HuH-7 (cell line): ENCODE measurements at places on chromosomes 12 and 14.

GRCh38 chr12:91902860-91903683, 242.6 kb downstream of the BTG1 start:
- DNase-seq, result no peak

DNA sequence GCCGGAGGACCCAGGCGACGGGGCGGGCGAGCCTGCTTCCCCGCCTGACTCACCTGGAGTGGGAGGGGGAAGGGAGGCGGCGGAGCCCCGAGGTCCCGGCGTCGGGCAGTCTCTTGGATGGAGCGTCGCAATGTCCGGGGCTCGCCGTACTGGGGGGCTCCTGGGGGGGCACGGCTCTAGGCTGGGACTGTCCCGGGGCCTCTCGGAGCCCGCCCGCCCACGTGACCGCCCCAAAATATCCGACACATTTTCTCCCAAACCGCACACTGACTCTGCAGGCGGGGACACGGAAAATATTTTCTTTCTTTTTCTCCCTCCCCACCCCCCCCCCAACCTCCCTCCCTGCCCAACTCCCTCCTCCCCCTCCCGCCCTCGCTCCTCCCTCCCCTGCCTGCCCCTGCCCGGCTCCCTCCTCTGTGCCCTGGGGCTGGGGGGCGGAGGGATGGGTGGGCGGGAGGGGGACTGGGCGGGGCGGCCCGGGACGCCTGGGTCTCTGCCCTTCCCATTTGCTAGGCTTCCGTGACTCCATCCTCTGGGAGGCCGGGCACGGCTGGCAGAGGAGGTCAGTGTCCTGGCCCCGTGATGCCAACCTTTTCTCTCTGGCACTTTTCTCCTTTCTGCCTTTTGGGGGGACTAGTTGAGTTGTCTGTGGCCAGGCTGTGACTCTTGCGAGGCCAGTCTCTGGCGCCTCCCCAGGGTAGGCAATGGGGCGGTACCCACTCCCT, at the start of gene RARG:
Gene RARG (minus strand): TSS at position 289 of the 725 bp plus-strand sequence. CDS start 4,664 bp downstream, outside the sequence.
- DNase-seq, result no peak

GRCh38 chr12:131333136-131333535, 377.8 kb upstream of the SFSWAP start:
- DNase-seq, result no peak

GRCh38 chr12:113186033-113186365, 478 bp downstream of the RITA1 start:
- no peak for DNase-seq

DNA sequence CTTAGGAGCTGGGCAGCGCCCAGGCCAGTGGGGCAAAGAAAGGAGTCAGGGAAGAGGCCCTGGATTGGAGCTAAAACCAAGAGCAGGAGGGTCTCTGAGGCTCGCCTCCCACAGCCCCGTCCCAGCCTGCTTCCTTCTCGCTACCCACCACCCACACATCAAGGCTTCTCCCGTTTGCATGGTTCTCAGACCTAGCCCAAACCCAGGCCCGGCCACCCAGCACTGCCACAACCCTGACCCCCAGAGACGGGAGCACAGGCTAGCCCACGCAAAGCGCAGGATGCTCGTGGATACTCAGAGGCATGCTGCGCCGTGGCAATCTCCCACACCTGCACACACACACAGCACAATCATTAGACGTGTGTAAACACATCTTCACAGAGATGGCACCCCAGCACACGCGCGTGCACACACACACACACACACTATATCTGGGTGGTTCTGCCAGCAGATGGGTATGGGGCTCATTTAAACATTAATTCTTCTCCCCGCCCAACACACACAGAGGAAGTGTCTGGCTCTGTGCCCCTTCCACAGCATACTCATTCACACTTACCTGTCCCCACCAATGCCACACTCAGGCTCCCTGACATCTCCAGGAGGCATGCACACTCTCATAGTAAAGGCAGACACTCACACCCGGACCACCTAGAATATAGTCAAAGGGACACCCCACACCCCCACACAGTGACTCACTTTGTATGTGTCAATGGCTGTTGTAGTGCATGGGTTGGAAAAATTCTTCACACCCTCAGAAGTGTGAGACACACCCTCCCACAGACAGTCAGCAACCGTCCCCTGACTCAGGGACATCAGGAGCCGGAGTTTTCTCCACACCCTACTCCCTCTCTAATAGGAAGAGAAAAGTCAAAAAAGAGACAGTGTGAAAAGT, 1.1 kb downstream of the CARMIL3 start:
- no peak for DNase-seq

- DNase-seq, result no peak
Observed at GRCh38 chr12:51669271-51669670, 78.2 kb downstream of the SCN8A start.

DNA sequence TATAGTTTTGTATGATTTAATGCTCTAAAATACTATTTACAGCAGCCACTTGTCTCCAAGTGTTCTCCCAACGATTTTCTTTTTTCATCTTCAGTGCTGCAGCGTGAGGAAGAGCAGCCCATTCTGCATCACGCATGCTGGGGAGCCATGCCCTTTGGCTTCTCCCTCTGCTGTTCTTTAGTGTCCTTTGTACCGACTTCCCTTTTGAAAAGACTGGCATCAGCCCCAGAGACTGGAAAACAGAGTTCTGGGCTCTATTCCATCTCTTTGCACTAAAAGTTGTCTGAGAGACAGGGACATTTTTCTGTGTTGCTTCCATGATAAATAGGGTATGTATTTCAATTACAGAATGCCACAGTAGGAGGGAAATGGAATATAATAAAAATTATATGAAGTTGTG, 105.1 kb downstream of the RERG start:
- DNase-seq, result no peak

DNA sequence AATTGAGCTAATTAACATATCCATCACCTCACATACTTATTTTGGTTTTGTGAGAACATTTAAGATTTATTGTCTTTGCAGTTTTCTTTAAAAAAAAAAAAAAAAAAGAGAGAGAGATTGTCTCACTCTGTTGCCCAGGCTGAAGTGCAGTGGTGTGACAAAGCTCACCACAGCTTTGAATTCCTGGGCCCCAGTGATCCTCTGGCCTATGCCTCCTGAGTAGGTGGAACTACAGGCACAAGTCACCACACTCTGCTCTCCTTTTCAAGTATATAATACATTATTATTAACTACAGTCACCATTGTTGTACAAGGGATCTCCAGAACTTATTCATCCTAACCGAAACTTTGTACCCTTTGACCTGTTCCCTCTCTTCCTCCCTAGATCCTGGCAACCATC, 64.0 kb downstream of the NUMB start:
- DNase-seq, result no peak

DNA sequence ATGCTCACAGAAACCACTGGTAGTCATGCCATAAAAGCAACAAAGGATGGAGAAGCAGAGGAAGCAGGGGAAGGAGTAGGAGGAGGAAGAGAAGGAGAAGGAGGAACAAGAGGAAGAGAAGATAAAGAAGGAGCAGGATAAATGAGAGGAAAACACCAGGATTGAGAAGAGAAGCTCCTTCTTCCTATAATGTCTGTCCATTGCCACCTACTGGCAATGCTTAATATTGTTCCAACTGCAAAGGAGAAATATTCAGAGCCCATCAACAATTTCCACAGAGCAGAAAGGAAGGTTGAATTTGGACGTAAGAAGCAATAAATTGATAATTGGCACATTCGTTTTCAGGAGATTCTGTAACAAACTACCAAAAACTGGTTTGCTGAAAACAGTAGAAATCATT, 898.4 kb downstream of the SLC16A7 start:
- DNase-seq, result peak; percentile 6

- DNase-seq, result no peak
Observed at GRCh38 chr12:32891526-32891925, 5.1 kb downstream of the PKP2 start.

DNA sequence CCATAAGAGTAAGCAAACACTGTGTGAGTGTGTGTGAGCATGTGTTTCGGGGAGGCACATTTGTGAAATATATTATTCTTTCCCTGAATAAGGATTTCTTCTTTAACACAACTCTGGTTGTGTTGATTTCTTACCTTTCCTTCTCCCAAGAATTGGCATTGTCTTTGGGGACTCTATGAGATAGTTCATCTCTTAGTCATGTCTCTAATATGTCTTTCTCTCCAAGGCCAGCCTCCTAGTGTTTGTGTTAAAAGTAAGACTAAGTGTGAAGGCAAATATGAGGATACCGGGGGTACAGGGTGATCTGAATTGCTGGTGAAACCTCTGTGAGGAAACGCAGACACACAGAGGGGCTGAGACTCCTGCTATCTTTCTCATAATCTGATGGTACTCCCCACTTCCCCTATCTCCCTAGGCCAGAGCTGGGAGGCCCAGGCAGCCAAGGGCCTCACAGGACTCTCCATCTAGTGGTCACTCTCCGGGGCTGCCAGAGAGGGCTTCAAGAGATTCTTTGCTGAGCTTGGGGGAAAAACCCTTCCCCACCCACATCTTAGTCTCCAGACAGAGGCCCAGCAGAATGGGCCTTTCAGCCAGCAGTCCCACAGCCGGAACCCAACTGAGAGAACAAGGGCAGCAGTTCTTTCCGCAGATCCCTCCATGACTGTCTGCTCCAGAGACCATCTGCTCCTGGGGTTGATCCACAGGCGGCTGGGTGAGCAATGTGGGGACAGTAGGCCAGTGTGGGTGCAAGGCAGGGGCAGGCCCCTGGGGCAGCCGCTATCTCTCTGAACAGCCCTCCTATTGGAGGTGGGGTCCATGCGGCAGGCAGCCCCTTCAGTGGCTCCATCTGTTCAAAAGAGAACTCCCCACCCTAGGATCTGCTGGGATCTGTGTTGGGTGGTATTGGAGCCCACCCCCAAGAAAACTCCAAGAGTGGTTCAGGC, 5.8 kb upstream of the HOXC12 start:
- peak; percentile 78 for DNase-seq
